Stimulated activated CD4-positive, alpha-beta T cell treated with anti-CD3 and anti-CD28 coated beads, Interleukin-1b, Interleukin-23, amount 100 ng/mL, for 48 hours (primary cell): ENCODE measurements at places on chromosomes 5 and 9.

DNA sequence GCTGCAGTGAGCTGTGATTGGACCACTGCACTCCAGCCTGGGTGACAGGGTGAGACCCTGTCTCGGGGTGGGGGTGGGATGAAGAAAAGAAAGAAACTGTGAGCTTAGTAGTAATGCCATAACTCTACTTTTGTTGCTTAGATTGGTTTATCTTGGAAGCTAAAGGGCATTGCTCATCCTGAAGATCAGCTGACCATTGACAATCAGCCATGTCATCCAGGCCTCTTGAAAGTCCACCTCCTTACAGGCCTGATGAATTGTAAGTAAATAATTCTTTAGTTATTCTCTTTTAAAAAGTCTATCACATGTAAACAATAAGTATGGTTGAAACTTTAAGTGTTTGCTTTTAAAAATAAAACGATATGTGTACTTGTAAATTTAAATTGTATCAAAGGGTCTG, 11.4 kb downstream of the OCLN start:
- DNase-seq: no peak

DNA sequence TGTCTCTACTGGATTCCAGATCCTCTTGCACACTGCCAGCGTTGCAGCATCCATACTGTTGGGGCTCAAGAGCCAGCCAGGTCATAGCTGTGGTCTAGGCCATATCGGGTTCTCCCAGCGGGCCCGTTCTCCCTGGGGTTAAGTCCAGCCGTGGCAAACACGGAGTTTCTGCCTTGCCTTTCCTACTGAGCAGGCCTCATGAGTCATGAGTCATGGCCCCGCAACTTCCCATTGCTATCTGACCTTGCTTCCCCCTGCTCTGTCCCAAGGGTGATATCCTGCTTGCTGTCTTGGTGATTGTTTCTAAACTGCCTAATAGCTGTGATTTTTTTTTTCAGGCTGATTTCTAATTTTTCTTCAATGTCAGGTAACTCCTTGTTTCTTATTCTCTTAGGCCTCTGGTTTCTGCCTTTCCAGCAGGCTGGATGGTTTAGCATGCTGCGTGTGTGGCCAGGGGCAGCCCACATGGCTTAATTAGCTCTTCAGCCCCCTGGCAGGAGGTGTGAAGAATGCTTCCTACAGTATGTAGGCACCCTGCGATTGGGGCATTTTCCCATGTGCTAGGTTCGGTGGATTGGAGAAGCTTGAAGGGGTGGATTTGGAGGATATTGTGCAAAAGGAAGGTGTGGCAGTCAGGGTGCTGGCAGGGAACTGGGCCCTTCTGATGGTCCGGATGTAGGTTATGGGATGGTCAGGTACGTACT, 18.7 kb downstream of the DAPK1 start:
- DNase-seq: no peak

GRCh38 chr5:115626445-115626823, 598 bp upstream of the TMED7 start:
- no peak for DNase-seq

DNA sequence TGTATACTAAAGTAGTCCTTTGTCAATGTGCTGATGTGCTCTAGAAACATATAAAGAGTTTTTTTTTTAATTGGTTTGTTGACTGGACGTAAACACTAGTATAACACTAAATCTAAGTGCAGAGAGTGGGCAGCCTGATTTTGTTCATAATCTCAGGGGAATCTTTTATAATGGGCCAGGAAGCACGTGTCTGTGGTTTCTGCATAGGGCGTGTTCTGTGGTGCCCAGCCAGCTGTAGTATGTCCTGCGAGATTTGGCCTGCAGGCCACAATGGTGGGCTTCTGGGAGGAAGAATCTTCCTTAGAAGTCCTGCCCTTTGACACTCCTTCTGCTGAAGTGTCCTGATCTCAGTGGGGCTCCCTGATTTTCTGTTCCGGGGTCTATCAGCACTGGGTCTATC, 49.0 kb upstream of the DHFR start:
- no peak for DNase-seq
